ENCODE measurements at places on chromosomes 13 and 19.
A peak's percentile ranks its signal among the peaks of the same experiment; 100 is the strongest.

DNA sequence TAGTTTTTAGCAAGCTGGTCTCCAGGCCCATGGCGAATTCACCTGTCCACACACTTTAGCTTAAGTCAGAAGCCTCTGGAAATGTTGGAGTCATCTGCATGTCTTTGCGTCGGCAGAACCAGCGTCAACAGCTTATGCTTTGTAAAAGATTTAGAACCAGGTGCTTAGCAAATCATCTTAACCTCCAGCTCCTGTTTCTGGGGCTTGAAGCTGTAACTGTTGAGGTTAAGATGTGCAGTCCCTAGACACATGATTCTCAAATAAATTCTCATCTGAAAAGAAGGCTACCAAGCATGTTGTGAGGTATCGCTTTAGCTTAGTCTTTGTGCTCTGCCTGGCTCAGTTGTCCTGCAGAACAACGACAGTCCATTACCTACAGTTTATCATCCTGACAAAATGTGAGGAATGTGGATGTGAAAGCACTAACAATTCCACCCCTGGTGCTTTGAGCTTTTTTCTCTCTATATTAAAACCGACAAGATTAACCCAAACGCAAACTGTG lies 4.4 kb downstream of the EFNB2 start:
- no peak for DNase-seq

DNA sequence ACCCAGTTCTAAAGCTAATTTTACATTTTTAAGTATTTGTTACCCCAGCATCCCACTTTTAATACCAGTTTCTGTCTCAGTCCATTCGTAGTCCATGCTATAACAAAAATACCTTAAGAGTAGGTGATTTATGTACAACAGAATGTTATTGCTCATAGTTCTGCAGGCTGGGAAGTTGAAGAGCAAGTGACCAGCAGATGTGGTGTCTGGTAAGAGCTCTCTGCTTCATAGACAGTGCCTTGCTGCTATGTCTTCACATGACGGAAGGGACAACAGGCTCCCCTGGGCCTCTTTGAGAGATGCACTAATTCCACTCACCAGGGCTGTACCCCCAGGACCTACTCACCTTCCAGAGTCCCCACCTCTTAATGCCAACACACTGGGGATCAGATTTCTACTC lies 96.6 kb downstream of the COL4A2 start:
- no peak for DNase-seq

DNA sequence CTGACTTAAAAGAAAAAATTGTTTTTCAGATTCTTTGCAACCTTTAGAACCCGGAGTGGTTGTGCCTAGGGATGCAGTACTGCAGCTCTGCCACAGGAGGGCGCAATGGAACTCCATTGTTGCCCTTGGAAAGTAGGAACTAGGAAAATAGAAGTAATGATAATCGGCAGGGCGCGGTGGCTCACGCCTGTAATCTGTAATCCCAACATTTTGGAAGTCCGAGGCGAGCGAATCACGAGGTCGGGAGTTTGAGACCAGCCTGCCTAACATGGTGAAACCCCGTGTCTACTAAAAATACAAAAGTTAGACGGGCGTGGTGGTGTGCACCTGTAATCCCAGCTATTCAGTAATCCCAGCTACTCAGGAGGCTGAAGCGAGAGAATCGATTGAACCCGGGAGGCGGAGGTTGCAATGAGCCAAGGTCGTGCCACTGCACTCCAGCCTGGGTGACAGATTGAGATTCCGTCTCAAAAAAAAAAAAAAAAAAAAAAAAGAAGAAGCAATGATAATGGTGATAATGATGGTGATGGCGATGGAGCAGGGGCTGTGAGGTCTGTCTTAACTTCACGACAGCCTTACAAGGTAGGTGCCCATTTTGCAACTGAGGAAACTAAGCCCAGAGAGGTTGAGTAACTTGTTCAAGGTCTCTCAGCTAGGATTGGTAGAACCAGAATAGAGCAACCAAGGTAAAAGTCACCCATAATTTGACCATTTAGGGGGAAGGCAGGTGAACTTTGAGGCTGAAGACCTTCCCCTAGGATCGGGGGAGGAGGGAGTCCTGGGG lies 5.5 kb upstream of the ADAMTS10 start:
- peak; percentile 64 for DNase-seq

DNA sequence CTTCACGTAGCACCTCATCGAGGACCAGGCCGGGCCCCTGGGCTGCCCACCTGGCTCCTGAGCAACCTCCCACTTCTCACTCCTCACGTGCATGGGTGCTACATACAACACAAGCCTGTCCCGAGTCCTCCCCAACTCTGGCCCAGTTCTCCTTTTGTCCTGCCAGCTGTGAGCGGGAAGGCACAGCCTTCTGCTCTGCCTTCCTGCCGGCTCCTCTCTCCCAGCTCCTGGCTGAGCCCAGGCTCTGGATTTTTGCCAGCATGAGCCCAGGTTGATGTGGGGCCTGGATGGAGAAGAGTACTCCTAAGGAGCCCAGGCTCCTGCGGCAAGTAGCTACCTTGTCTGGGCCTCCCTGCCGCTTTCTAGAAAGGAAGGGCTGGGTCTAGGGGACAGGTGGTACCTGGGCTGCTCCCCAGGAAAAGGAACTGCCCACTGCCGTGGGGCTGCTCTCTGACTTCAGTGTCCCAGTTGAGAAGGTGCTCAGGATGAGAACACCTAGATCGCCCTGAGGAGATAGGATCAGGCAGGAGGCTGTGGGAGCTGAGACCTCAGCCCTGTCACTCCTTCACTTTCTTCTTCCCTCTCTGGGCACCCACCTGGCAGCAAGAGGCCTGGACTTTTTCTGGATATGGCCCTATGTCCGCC lies 23.6 kb downstream of the LYL1 start:
- no peak for DNase-seq

- DNase-seq: no peak
Observed at GRCh38 chr13:50928659-50929462, 19.3 kb downstream of the RNASEH2B start.

DNA sequence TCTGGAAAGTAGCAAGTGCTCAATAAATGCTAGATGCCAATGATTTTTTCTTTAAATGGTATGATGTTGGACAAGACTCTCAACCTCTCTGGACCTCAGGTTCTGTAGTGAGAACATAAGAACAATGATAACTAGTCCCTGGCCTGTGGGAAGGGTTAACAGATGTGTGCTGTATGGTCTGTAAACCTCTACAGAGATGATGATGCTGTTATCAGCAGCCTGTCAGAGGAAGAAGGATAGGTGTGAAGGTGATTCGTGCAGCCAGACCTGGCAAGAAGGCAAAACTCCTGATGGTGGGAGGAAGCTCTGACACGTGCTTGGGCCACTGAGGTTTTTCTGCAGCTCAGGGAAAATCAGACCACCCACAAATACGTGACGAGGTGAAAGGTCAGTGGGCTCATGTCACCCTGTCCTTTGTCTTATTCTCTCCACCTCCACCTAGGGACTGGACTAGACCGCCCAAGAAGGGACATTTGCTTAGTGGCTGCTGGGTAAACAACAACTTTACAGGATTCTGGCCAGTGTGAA lies 36.7 kb upstream of the UBL3 start:
- DNase-seq: no peak

GRCh38 chr13:49240017-49240416 lies 7.7 kb upstream of the CDADC1 start:
- peak; percentile 14 for DNase-seq

GRCh38 chr19:45518469-45518826 lies 11.2 kb downstream of the VASP start:
- DNase-seq: no peak

- DNase-seq: no peak
Observed at GRCh38 chr13:111939666-111940278, 127.2 kb upstream of the SOX1 start.

- no peak for DNase-seq
Observed at GRCh38 chr13:81320516-81320915, 979.6 kb upstream of the SPRY2 start.

DNA sequence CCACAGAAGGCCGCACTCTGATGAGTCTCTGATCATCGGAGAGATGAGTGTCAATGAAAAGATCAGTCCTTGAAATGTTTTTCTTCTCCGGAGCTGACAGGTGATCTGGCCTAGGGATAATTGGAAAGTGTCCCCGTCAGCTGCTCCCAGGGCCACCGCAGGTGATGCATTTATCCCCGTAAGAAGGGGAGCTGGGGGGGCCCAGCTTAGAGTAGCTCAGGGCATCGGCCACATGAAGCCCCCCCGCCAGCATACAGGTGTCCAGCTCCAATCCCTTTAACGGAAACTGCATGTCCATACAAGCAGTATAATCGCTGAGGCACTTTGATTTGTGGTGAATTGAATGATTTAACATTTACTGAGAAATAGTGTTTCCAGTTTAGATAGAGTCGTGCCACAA lies 27.7 kb downstream of the ATP4B start:
- no peak for DNase-seq

Measured in T-helper 9 cell (primary cell).